ENCODE measurements at places on chromosomes 12 and 14. TPM values are rescaled to one million over a fixed set of nuclear protein-coding genes. Genes with fewer than 3 reads are reported as not detected.

GRCh38 chr12:102631274-102631673, 150.9 kb upstream of the IGF1 start:
- DNase-seq = peak; percentile 81

The DNAI7 gene
- total RNA-seq = 0.29 TPM

- DNase-seq = peak; percentile 51
These were observed 4.6 kb downstream of the FOXN4 start for GRCh38 chr12:109304485-109304884.

- DNase-seq = no peak
These were observed 18.0 kb upstream of the MYO1H start for GRCh38 chr12:109329686-109330085.

- no peak for DNase-seq
These were observed 11.8 kb upstream of the KRT7 start for GRCh38 chr12:52221070-52221781.

The DACT1 gene
- total RNA-seq = 74.8 TPM

GRCh38 chr14:93230539-93230938, 23.5 kb downstream of the UBR7 start:
- peak; percentile 53 for DNase-seq

GRCh38 chr14:24259282-24260025, 3.5 kb downstream of the TGM1 start:
- DNase-seq = peak; percentile 82

DNA sequence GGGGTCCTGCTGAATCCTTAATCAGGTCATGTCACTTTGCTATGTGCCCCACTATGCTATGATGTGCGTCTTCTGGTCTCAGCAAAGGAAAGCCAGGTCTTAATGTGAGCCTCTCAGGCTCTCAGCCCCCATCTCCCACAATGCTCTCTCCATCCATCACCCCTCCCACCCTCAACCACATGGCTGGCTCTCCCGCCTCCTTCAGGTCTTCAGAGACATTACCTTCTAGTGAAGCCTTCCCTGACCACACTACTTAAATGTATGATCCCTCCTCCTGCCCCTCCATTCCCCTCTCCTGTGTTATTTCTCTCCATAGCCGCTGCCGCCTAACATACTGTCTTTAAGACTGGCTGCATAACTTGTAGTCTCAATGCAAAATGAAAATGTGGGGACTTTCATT, 50.5 kb downstream of the KRT80 start:
- peak; percentile 85 for DNase-seq

GRCh38 chr12:131749618-131750315, 38.9 kb downstream of the SFSWAP start:
- DNase-seq = peak; percentile 39

The PTPRQ gene
- 5.4 TPM for total RNA-seq

GRCh38 chr12:30219047-30219446, 435.3 kb upstream of the TMTC1 start:
- no peak for DNase-seq

The GPRC5A gene
- 4.7 TPM for total RNA-seq

The RHNO1 gene
- total RNA-seq = 28.6 TPM

GRCh38 chr12:3988519-3989217, 115.5 kb upstream of the PARP11 start:
- no peak for DNase-seq

The SLC5A8 gene
- not detected for total RNA-seq

- DNase-seq = no peak
These were observed 1111.5 kb downstream of the TRHDE start for GRCh38 chr12:73383584-73384222.

GRCh38 chr12:2322554-2323120, 269.9 kb downstream of the CACNA1C start:
- DNase-seq = no peak

DNA sequence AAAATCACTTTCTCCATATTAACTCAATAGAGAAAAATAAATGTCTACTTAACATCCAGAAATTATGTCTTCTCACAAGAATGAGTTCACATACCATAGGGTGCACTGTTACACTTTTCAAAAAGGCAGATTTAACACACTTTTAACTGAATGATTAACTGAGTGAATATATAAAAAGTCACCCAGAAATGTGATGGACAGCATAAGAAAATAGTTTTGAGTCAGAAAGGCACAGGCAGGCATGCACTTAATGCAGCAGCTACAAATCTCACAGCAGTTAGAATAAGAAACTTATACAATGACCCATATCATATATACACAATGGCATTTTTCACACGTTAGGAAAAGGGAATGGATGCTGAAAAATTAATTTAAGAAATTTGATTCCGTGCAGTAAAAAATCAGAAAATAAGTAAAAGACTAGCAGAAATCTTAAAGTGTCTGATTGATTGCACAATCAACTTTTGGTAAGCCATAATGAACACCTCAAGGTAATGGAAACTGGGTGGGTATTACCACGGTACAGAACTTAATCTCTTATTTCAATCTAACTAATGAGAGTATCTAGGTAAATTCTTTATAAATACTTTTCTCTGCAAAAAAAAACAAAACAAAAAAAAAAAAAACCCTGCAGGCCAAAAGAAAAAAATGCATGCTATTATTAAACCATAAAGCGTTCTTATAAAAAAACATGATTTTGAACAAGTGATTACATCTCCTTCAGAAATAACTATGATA, 3.5 kb downstream of the MED13L start:
- DNase-seq = no peak

The NINJ2 gene
- 5.8 TPM for total RNA-seq

DNA sequence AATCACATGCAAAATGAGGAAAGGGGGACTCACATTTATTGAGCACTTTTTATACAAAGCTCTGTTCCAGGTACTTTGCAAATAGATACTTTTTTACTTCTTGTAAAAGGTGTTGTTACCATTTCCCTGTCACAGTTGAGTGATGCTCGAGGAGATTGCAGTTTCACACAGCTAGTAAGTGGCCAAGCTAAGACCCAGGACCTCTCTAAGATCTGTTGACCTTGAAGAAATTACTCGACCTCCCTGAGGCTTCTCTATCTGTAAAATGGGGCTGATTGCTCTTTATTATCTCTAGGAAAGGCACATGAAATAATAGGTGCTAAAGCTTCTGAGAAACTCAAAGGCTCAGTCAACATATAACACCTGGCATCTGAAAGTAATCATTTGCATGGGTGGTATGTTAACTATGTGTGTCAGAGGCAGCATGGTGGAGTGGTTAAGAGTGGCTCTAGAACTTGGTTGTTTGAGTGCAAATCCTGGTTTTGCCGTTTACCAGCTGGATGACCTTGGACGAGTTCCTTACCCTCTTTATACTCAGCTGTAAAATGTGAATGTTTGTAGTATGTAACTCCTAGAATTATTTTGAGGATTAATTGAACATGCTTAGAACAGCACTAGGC, 41.5 kb downstream of the IFT81 start:
- DNase-seq = no peak

GRCh38 chr12:64459394-64459891, 7.5 kb downstream of the TBK1 start:
- DNase-seq = no peak

- DNase-seq = no peak
These were observed 11.1 kb downstream of the STRAP start for GRCh38 chr12:15893260-15893659.

The PTPRO gene
- total RNA-seq = 0.29 TPM

DNA sequence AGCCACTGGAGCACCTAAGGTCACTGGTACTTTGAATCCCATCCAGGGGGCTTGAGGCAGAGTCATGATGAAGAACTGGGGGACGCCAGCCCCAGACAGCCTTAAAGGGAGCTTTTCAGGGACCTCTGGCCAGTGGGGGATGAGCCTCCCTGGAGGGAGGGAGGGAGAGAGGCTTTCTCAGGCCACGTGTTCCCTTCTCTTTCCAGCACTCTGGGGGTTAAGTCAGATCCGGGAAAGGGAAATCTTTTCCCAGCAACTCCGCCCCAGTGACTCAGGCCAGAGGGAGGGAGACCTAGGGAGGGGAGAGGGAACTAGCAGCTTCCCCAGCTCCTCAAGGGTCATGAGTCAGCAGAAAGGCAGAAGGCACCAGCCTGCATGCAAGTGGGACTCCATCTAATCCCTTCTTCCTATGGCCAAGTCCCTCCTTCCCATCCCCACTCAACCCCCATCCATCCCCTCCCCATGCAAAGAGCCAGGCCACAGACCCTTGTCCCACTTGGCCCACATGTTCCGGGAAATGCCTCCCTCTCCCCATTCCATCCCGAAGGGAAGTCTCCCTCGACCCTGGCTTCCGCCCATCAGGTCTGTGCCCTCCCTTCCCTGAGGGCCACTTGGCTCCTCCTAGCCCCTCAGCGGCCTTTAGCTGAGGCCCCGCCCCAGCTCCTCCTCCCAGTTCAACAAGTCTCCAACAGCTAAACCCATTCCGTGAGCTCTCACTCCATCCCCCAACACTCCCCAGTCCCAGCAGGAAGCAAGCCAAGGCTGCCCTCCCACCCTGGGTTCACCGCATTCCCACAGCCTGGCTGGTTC, 5.6 kb downstream of the TNFRSF1A start:
- peak; percentile 99 for DNase-seq

The HOMEZ gene
- 5.4 TPM for total RNA-seq

The NCAPD2 gene
- 21.0 TPM for total RNA-seq

Data from osteoblast (primary cell).